ENCODE measurements at places on chromosomes 4 and X.
A peak's percentile ranks its signal among the peaks of the same experiment; 100 is the strongest.

GRCh38 chrX:104195013-104195412 is 28.8 kb downstream of the FAM199X start:
- DNase-seq, result no peak

DNA sequence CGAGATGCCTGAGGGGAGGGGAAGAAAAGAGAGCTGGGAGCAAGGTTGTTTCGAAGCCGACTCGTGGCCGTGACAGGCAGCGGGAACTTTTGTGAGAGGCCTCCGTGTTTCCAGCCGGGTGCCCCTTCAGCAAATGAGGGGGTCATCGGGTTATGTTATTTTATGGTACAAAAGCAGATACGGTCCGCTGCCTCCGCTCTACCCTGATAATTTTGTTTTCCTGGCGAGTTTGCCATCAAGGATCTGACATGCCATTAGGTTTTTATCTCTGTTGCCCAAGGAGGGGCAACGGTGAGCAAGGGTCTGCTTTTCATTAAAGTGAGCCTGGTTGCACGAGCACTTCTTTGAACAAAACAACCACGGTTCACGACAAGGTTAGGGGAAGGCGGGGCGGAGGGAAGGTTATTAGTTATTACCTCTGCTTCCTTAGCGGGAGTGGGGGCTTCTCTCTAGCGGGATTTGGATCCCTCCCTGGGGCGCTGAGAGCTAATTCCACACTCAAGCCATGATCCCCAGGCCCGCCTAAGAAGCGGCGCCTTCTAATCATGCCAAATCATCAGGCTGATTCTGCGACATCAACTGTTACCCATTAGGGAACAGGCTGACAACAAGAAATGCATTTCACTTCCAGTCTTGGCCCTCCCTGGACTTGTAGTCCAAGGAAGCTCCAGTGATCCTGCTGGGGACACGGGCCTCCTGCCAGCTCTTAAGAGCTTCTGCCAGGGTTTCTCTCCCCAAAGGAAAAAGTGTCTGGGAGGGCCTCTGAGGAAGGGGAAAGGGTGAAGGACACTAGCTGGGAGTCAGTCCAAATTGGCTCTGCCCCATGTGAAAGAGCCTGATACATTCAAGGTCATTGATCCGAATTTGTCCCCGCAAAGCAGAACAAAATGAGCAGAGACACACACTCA is 617.7 kb downstream of the MID1IP1 start:
- DNase-seq, result no peak

DNA sequence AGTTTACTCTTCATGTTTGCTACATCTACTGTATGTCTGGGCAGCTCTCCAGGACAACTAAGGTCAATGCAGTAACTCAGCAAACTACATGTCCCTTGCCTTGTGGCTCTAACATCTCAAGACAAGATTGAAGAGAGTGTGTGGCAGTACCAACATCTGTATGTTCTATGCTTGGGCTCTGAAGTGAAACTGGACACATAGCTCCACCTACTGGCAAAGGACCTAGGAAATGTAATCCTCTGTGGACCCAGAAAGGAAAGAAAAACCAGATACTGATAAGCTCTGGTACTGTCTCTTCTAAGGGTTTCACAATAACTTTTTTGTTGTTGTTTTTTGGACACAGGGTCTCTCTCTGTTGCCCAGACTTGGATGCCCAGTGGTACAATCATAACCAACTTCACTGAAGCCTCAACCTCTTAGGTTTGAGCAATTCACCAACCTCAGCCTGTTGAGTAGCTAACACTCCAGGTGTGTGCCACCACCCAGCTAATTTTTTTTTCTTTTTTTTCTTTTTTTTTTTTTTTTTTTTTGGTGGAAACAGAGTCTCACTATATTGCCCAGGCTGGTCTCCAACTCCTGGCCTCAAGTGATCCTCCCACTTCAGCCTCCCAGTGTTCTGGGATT is 64.1 kb downstream of the QDPR start:
- peak; percentile 75 for DNase-seq

- peak; percentile 99 for DNase-seq
Measured at GRCh38 chr4:175419236-175419718, 392.8 kb downstream of the GPM6A start.

DNA sequence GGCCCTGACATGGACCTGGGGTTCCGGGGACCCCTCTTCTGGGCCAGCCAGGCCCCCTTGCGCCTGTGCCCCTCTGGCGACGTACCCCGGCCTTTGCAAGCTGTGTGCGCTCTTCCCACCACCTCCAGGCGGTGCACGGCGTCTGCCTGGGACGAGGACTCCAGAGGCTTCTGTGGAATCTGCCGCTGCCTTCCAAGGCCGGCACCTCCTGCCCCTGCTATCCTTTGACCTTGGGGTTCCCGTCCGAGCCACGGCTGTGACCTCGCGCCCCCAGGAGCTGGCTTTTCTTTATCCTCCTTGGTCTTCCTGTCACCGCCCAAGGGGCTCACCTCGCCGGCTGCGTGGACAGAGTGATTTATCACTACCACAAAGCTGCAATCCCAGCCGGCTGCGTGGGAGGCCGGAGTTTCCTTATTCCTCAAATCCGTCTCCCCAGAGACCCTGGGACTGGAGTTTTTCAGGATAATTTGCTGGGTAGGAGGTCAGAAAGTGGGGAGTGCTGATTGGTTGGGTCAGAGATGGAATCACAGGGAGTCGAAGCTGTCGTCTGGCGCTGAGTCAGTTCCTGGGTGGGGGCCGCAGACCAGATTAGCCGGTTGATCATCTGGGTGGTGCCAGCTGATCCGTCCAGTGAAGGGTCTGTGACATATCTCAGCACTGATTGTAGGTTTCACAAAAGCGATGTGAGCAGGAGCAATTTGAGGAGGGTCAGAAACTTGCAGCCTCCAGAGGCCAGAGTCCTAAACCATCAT is 19.8 kb upstream of the PLCXD1 start:
- no peak for DNase-seq

DNA sequence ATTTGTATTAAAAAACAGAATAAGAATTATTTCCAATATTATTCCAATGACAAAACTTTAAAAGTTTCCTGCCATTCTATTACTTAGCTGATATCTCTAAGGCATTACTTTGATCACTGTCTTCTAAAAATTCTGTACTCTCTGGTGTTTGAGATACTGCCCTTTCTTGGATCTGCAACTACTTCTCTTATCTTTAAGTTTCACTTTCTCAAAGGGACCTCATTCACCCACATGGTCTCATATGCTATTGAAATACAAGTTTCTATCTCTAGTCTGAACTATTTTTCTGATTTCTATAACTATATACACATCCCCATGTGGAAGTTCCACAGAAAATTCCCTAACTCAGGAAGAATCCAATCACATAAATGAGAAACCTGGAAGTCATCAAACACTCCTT is 22.2 kb downstream of the TMPRSS11E start:
- no peak for DNase-seq
